ENCODE measurements at places on chromosomes 11 and 22. TPM values are rescaled to one million over a fixed set of nuclear protein-coding genes. Genes with fewer than 3 reads are reported as not detected.

DNA sequence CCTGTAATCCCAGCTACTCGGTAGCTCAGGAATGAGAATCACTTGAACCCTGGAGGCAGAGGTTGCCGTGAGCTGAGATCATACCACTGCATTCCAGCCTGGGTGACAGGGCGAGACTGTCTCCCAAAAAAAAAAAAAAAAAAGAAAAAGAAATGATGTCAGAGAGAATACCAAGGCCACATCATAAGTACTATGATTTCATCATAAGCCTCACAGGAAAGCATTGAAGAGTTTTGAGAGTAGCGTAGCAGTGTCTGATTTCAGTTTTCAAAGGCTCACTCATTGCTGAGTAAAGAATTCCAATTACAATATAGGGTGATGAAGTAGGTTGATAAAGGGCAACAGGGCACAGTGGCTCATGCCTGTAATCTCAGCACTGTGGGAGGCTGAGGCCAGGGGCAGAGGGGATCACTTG is 88.8 kb downstream of the MRTFA start:
- DNase-seq = peak; percentile 30

- DNase-seq = no peak
These were observed 7.1 kb upstream of the CDC42EP2 start for GRCh38 chr11:65307298-65308229.

DNA sequence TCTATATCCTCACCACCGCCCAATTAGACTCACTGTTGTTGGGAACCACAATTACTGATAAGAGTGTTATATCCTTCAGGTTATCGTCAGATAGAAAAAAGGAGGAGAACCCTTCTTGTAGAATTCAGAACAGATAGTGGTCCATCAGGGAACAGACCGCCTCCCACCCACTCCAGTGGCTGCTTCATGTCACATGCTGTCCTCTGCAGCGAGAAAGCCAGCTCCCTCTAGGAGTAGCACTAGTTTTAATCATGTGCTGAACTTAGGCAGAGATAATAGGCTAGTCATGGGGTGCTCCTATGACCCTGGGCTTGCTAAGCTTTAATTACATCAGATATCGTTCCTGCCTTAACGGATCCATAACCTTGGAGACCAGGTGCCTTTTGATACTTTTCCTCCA is 51.5 kb upstream of the RAB1B start:
- DNase-seq = no peak

GRCh38 chr11:113549611-113550578 is 74.7 kb upstream of the DRD2 start:
- DNase-seq = no peak

- no peak for DNase-seq
These were observed 47.2 kb upstream of the BLID start for GRCh38 chr11:122163053-122163819.

DNA sequence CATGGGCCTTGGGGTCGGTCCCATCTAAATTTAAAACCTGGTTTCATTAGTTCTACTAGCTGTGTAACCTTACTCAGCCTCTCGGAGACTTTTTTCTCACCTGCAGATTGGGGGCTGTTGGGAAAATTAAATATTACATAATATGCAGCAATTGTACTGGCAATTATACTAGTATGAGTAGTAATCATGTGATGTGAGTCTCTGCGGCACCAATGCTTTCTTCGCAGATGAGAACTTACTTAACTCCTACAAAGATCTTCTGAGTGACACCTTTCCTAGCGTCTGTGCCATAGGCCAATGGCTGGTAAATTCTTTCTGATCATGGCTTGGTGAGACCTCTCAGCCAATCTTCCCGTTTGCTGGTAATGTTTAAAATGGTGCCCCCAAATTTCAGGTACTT is 391.3 kb downstream of the NXPE2 start:
- DNase-seq = no peak

- DNase-seq = no peak
These were observed 35.2 kb downstream of the BTG4 start for GRCh38 chr11:111476956-111477355.

DNA sequence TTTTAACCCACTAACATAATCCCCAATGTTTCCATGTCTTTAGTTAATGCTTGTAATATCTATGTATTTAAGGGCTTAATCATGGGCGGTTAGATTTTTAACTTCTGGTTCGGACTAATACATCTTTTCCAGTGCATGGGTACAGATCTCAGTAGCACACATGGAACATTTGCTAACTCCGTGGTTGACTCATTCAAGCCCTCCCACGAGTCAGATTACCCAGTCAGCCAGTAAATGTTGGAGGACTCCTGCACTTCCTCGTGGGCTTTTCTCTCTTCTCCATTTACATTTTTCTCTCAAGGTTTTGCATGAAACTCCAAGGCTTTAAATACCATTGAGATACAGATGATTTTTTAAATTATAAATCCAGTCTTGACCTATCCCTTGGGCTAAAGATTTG is 313.9 kb downstream of the ST3GAL4 start:
- DNase-seq = no peak

The SCGB2A2 gene
- polyA plus RNA-seq = not detected

The ROBO3 gene
- 6.0 TPM for polyA plus RNA-seq

The PATE4 gene
- not detected for polyA plus RNA-seq

The ANO5 gene
- 7.9 TPM for polyA plus RNA-seq

The OR51B4 gene
- not detected for polyA plus RNA-seq

The PIH1D2 gene
- polyA plus RNA-seq = 5.9 TPM

All from cardiac muscle cell (in vitro differentiated cells and primary cell).